ENCODE measurements at places on chromosomes 2 and 18. TPM values are rescaled to one million over a fixed set of nuclear protein-coding genes. Genes with fewer than 3 reads are reported as not detected.
A peak's percentile ranks its signal among the peaks of the same experiment; 100 is the strongest.

GRCh38 chr2:157887946-157888345 lies 11.8 kb upstream of the ACVR1 start:
- DNase-seq: no peak

DNA sequence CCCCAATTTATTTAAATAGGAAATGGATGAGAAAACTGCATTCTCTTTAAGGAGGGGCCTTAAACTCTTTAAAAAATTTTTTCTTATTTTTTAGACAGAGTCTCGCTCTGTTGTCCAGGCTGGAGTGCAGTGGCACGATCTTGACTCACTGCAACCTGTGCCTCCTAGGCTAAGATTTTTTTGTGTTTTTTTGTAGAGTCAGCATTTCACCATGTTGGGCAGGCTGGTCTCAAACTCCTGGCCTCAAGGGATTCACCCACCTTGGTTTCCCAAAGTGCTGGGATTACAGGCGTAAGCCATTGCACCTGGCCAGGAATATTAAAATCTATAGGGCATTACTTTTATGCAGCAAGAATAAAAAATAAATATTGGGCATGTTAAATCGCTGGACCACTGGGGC lies 56.0 kb downstream of the GALR1 start:
- DNase-seq: no peak

GRCh38 chr18:1240701-1241100 lies 336.0 kb downstream of the ADCYAP1 start:
- DNase-seq: no peak

GRCh38 chr2:159616286-159616701 lies at the start of gene BAZ2B:
TSS of gene BAZ2B (minus strand) at chr2:159616548. CDS start at chr2:159478719, 137,829 bp downstream.
- DNase-seq: peak; percentile 58

GRCh38 chr2:138779781-138780445 lies at the start of gene NXPH2:
TSS of gene NXPH2 (minus strand) at chr2:138780390. CDS start at chr2:138780241, 149 bp downstream.
- no peak for DNase-seq

DNA sequence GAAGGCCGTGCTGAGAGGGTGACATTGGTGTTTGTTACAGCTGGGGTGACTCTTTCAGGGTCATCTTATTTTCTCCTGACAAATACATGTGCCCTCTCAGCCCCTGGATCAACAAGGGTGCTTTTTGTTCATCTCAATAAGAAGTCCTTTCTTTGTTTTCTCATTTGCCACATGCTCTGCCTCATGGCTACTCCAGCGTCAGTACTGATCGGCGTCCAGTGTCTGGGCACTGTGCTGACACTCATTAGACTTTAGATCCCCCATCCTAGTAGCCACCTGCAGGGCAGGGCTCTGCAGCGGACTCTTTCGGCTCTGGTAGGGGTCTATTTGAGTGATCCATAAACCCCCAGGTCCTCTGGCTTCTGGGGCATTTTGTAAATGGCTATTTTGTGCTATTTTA lies 38.4 kb downstream of the NPPC start:
- no peak for DNase-seq

- DNase-seq: no peak
Observed at GRCh38 chr2:188327518-188328213, 36.0 kb downstream of the GULP1 start.

Gene HK2
- total RNA-seq: 3.7 TPM

Gene KLHL14
- total RNA-seq: 53.0 TPM

DNA sequence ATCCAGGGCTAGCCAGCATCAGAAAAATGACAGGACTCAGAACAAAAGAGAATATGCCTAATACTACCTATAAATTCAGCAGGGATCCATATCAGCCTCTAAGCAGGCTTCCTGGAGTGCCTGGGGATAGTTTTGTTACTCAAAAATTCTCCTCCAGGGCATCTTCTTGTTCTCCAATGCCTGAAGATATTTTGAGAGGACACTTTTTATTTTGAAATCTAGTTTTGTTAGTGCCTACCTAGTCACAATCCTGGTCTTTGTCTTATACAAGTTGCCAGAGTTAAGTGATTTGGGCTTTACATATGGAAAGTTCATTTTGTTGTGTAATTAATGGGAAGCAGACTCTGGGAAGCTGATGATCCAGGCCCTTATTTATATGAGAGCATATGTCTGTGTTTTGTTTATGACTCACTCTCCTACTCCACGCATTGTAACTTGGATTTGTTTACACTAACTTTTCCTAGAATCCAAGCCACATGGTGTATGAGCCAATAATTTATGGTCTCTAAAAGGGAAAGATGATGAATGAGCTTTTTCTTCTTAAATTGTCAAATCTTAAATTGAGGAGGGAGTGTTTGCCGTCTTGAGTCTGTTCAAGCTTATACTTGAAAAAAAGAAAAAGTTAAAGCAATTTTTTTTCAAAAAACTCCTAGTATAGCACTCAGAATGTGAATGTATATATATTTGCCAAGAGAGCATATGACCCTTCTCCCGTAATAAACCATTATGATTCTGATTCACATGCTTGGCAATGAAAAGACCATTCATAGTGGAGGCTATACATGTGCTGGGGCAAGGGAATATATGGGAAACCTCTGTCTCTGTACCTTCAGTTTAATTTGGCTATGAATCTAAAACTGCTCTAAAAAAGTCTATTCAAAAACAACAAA lies 370.3 kb downstream of the SETBP1 start:
- DNase-seq: no peak

- no peak for DNase-seq
Observed at GRCh38 chr2:73886357-73886756, 6.5 kb upstream of the ACTG2 start.

Gene SCN2A
- 160 TPM for total RNA-seq

GRCh38 chr2:40445467-40445866 lies 6.4 kb downstream of the SLC8A1 start:
- DNase-seq: no peak

GRCh38 chr18:80210312-80211083 lies 36.8 kb downstream of the PARD6G start:
- no peak for DNase-seq

DNA sequence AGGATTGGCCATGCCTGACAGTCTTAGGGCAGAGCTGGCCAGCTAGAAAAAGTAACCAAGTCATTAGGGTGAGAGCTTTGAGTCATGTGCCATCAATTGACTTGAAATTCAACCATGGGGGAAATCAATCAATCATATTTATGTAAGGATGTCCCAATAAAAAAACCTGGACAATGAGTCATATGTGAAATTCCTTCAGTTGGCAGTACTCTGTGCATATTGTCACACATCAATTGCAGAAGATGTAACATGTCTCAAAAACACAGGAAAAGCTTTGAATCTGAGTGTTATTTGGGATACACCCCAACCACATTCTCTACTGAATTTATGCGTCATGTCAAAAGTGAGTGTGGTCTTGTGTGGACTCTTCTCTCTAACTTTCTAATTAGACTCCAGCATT lies 1004.1 kb upstream of the NRXN1 start:
- DNase-seq: no peak

DNA sequence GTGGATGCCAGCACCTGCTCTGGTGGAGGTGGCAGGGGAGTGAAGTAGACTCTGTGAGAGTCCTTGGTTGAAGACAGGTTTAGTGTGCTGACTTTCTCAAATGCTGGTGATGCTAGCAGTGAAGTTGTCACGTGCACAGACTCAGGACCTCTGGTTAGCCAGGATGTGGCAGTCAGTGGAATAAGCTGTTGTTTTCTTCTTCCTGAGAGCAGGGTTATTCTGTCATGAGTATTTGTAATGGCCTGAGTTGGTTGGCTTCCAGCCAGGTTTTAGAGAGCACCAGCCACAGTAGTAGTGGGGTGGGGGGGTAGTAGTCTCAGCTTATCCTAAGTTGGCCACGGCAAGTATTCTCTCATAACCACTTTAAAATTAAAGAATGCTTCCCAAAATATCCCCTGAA lies 238.5 kb upstream of the FBXO11 start:
- no peak for DNase-seq

- DNase-seq: no peak
Observed at GRCh38 chr2:204550751-204551511, 5.7 kb downstream of the PARD3B start.

- no peak for DNase-seq
Observed at GRCh38 chr2:231007286-231008098, 11.6 kb downstream of the SPATA3 start.

Gene MRPL30
- 90.9 TPM for total RNA-seq

- no peak for DNase-seq
Observed at GRCh38 chr2:1553671-1554295, 140.5 kb downstream of the TPO start.

Gene SERPINB12
- not detected for total RNA-seq

DNA sequence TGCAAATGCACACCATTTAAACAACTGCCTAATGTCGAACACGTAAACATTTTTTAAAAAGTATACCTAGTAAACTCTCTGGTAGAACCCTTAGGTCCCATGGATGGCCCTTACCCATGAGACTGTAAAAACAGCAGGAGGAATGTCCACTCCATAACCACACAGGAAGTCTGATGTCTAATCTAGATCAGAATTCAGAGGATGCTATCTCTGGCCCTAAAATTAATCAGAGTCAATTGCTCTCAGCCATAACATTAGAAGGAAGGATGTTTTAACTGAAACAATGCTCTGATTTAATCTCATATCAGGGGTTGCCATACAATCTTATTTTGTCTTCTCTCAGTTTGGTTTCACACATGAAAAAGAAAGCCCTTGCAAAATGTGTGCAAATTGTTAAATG lies 416.3 kb upstream of the PIK3C3 start:
- DNase-seq: no peak

DNA sequence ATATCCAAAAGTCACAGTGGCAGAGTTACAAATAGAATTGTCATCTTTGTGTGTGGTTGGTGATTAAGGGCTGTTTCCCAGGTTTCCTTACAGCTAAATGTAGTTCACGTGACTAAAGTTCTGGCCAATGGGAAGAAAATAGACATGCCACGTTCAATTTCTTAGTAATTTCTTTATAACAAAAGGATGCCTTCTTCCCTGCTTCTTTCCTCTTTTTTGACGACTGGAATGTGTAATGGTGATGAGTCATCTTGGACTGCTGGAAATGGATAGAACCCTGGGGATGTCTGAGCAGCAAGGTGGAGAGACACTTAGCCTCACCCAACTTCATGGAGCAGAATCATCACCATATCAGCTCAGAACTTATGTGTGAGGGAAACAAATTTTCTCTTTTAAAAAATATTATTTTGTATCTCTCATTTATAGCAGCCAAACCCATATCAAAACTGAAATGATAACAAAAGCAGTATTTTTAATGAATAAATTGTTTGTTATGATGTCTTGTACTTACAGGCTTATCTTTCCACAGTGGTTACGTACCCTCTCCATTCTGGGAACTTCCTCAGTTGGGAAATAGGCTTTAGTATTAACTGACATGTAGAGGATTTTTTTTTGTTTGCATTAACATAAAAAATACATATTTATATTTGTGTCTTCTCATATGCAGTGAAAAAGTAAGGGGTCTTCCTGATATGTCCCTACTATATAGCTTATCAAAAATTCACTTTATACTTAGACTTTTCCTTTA lies 91.1 kb upstream of the CDH2 start:
- no peak for DNase-seq

DNA sequence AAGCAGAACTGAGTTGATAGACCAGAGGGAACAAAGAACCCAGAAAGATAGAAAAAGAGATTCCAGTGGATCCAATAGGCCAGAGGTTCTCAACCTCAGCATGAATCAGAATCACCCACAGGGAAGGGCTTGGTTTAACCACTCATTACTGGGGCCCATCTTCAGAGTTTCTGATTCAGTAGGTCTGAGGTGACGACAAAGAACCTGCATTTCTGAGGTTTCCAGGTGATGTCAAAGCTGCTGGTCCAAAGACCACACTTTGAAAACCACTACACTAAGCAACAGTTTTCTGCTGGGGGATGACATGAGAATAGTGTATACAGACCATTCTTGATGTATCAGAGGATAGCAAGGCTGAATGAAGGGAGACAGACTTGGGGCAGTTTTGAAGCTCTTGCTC lies 296.9 kb upstream of the STON1 start:
- no peak for DNase-seq

GRCh38 chr2:29664578-29664977 lies 256.8 kb downstream of the ALK start:
- no peak for DNase-seq

Gene REG1B
- total RNA-seq: not detected

- no peak for DNase-seq
Observed at GRCh38 chr18:1998121-1998520, 573.2 kb downstream of the METTL4 start.

DNA sequence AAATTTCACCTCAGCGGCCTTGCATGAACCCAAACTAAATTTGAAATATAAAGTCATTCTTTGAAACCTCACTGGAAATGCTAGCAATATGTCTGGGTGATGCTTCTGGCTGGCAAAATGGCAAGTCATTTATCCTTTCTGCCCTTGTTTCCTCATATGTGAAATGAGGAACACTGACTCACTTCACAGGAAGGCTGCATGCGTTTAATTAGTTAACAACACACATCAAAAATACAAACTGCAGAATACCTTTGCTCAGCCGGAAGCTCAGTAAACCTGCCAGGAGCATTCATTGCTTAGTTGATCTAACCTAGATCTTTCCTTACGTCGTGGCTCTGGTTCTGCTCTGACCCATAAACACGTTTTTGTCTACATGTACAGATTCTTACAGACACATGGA lies 214.2 kb upstream of the ACVR2A start:
- no peak for DNase-seq

- no peak for DNase-seq
Observed at GRCh38 chr2:199581408-199581807, 123.7 kb upstream of the SATB2 start.

DNA sequence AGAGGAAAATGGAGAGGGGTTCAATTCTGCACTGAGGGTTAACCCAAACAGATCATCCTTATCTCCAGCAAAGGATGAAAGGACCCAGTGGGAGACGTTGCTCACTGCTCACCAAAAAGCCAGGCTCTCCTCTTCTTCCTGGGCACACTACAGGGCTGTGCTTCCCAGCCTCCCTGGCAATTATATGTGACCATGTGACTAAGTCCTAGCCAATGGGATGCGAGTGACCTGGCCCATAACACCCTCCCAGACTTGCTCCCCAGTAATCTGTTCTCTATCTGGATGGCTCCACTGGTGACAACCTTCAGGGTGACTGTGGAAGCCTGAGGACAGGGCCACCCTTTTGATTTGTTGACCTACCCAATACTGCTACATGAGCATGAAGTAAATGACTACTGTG lies 10.9 kb upstream of the PRKCE start:
- no peak for DNase-seq
